Activated naive CD4-positive, alpha-beta T cell treated with Interleukin-2 at 50 U/mL for 16 hours (primary cell): ENCODE measurements at places on chromosomes 3 and 15.

- DNase-seq = no peak
Observed at GRCh38 chr15:69288531-69289341, 10.0 kb upstream of the PAQR5 start.

DNA sequence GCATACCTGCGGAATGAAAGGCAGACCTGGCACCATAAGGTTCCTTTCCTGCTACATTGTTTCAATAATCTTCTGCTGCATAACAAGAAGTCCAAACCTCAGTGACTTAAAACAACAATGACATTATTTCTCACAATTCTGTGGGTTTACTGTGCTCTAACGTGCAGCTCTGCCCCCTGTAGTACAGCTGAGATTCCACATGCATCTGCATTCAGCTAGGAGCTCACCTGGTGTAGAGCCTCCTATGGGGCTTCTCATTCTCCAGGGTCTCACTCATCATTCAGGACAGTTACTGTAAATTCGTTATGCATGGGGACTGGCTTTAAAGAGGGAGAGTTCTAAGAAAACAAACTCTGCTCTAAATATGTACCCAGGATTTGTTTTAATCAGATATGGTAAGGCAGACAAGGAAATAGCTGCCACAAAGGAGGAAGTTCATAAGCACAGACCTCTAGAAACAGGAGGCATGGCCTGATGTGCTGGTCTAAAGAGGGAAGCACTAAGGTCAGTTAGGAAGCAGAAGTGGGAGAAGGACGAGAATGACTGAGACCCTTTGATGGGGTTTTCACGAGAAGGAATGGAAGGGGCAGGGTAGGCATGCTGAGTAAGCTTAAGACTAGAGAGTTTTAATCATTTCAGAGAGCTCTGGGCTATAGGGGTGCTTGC is 347.0 kb downstream of the NEK10 start:
- no peak for DNase-seq

DNA sequence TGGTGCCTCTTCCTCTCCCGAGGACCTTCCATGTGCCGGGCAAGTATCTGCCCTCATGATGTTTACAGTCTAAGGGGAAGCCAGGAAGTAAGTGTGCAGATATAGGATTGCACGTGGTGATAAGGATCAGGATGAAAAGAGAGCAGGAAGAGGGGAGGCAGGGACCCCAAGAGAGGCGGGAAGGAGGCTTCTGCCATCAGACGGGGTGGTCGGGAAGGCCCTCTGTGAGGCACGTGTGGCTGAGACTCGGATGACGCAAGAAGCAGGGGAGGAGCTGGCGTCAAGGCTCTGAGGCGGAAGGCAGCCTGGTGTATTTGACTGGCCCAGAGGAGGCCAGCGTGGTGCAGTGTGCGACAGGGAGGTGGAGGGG is 762 bp upstream of the IQSEC1 start:
- no peak for DNase-seq

DNA sequence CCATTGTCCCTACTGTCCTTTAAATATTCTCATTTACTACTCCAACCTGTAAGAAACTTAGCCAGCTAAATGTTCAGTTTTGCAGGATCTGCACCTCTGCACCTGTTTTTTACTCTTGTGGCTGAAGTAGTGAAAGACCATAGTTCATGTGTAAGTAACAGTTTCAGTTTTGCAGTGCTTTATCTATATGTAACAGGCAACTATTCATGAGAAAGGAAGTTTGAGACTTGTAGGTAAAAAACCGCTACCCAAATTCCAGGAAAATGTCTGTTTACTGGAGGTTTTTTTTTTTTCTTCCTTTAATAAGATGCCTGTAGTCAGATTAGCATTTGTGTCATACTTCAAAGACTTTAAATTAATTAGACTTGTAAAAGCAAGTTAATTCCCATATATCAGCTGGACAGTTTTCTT is 25.4 kb upstream of the MBNL1 start:
- no peak for DNase-seq

DNA sequence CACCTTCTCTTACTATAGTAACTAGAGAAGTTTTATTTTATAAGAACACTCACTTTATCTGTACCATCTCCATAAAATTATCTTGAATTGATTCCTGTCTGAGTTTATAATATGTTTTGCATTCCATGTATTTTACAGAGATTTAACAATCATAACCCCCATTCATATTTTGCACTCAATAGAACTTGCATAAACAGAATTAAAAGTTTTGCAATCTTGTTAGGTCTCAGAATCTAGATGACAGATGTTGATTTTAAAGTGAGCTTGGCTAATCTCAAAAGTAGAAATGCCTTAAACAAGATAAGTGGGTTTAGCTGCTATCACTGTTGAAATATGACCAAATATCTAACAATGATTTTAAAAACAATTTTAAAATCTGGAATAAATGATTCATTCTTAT is 107.9 kb upstream of the EPHA6 start:
- DNase-seq = no peak

DNA sequence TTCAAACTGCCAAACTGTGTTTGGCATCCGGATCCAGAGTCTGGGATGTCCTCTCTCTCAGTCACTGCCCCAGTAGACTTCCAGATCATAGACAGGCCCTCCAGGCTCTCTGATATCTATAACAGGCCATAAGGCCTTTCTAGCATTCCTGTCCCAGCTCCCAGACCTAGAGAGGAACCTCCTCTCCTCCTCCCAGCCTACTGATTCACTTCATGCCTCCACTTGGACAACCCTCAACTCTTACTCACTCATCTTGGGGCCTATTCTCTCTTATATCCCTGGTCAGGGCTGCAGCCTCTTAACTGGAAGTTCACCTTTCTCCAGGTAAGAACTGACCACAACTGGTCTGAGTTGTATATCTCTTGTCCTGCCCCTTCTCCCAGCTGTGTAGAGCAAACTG is 253.7 kb upstream of the TRIM42 start:
- DNase-seq = no peak

DNA sequence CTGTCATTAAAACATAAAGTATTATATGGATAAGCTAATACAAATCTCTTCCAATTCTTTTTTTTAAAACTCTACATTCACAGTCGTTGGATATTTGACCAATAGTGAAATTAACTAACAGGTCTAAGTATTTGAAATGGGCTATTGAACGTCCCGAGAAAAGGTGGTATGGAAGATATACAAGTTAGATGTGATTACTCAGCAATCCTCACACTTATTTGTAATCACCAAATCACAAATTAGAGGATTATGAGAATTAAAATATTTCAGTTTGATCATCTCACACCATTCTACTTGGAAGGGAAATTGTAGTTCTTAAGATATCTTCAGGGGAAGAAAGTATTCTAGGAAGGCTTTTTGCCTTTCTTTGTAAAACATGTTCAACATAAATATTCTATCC is 60.5 kb downstream of the GAP43 start:
- no peak for DNase-seq

DNA sequence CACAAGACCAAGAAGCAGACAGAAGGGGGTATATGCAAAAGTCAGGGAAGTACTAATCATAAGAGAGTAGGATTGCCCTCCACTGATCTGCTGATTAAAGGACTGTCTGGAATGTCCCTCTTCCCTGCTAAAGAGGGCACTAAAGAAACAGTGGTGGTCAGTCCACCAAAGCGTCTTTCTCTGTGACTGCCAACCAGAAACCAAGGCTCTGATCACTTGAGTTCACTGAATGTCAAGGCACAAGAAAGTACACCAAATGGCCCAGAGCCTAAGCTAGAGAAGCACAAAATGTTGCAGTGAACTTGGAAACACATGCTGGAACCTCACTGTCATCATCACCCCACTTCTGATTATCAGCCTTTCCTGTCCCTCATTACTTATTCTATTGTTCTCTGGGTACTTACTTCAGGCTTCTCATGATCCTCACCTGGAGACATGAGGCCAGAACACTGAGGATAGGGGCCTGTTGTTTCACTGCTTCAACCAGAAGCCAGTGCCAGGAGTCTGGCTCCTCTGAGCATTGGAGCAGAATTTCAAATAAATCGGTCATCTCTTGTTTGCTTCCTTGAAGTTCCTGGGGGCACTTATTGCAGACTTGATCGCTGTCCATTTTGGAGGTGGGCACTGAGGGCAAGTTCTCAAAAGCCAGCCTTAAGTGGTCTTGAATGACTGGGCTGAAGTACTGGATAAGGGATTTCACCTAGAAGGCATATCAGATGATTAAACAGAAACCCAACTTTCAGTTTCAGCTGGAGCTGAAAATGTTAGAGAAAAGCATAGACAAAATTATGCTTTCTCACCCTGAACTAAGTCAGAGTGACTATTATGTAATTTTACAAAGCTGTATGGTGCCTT is 58.9 kb downstream of the EIF3J start:
- no peak for DNase-seq

DNA sequence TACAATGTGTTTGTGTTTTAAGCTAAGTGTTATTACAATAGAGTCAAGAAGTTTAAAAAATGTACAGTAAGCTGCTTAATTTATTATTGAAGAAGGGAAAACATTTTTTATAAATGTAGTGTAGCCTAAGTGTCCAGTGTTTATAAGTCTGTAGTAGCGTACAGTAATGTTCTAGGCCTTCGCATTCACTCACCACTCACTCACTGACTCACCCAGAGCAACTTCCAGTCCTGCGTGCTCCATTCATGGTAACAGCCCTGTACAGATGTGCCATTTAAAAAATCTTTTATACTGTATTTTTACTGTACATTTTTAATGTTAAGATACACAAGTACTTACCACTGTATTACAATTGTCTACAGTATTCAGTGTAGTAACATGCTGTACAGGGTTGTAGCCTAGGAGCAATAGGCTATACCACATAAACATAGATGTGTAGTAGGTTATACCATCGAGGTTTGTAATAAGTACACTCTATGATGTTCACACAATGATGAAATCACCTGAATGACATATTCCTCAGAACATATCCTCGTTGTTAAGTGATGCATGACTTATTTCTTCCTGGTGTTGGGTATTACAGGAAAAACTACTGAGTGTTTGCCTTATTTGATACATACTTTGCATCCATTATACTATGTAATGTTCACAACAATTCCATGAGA is 156.6 kb upstream of the NUDT16 start:
- no peak for DNase-seq

- DNase-seq = no peak
Observed at GRCh38 chr3:57530071-57530608, 14.0 kb downstream of the DNAH12 start.

- DNase-seq = no peak
Observed at GRCh38 chr15:39108021-39108420, 472.9 kb upstream of the THBS1 start.
